ENCODE measurements at places on chromosomes 1 and 21.
A peak's percentile ranks its signal among the peaks of the same experiment; 100 is the strongest.

GRCh38 chr1:45957684-45958083 is 154.3 kb downstream of the MAST2 start:
- DNase-seq = no peak

GRCh38 chr1:9626201-9626608 is 25.3 kb upstream of the PIK3CD start:
- DNase-seq = peak; percentile 83

- DNase-seq = peak; percentile 75
These were observed 44.4 kb upstream of the RABGAP1L start for GRCh38 chr1:174114788-174115448.

DNA sequence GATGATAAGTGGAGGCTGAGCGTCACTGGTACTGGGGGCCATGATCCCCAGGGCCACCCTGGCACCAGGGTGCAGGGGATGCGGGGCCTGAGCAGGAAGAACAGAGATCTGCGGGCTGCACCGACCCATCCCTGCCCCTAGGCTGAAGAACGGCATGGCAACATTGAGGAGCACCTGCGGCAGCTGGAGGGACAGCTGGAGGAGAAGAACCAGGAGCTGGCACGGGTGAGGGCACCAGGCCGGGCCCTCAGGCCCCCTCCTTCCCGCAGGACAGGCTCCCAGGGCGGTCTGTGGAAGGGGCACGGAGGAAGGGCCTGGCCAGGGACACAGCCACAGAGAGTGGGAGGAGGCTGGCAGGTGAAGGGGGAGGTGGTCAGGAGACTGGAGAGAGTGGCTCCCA is 21.8 kb downstream of the PPFIA4 start:
- DNase-seq = no peak

- peak; percentile 78 for DNase-seq
These were observed 765 bp upstream of the VPS45 start for GRCh38 chr1:150066838-150067183.

GRCh38 chr1:216670118-216670883 is 52.9 kb downstream of the ESRRG start:
- DNase-seq = no peak

GRCh38 chr1:161158316-161159010 is 837 bp upstream of the USP21 start:
- DNase-seq = peak; percentile 68

DNA sequence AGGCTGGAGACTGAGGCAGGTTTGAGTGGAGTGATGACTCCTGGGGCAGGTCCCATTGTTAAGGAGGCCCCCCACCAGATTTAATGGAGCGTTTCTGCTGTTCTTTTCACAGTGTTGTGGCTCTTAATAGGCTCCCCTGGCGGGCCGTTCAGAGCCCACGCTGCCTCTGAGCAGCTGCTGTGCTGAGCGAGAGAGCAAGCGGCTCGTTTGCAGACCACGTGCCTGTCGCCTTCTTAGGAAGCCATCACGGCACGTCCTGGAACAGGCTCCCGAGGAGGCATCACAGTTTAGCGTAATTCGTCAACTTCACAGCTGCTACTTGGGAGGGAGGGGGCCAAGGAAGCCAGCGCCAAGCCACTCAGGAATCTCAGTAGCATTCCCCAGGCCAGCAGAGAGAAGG is 70.5 kb upstream of the CTTNBP2NL start:
- no peak for DNase-seq

- DNase-seq = no peak
These were observed 375.7 kb upstream of the B3GALT2 start for GRCh38 chr1:193562121-193562520.

GRCh38 chr1:67190942-67191341 is 24.7 kb downstream of the IL23R start:
- DNase-seq = peak; percentile 59

DNA sequence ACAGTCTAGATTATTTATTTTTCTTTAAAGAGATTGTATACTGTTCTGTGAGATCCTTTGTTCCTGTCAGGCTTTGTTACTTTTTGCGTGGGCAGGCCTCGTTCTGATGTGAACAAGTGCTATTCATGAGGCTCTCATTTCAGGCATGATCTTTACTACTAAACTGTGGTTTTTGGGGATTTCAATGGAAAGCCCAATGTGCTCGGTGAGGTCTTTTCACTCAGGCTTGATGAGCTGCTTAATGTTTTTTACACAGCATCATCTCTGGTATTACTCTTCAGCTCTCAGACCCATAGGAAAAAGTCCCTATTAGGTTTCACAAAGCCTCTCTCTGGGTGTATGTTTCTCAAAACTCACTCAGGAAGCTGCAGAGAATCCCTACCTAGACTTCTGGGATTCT is 419.4 kb downstream of the GPATCH2 start:
- no peak for DNase-seq

- DNase-seq = peak; percentile 79
These were observed 1.1 kb downstream of the BCAR3 start for GRCh38 chr1:93680420-93681100.

DNA sequence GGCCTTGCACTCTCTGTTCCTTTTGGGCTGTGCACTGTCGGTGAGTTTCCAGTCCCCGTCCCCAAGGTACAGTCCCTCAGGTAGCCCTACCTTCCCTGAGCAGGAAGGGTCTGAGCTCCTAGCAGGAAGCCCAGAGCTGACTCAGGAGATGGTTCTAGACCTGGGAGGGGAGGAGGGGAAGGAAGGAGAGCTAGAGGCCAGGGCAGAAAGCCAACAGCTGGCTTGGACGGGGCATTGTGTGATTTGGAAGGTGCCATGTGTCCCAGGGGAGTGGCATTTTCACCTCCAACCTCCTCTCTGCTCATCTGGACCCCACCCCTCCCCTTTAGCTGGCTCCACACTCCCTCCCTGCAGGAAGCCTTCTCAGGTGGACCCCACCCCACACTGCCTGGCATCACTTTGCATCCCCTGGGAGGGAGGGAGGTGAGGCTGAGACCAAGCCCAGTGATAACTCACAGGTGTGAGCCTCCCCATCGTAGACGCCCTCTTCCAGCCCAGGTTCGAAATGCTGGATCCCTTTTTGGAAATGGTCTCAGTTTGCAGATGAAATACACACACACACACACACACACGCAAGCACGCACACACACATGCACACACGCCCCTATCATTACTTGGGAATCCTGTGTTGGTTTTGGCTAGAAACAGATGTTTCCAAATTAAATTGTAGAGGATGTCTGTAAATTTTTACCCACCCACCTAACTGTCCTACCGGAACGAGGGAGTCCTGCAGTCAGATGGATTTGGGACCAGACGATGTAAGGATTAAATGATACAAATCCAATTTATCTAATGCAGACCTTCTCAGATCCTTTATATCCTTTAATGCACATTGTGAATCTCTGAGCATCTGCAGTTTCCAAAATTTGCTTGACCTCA is 19.7 kb upstream of the IFNLR1 start:
- no peak for DNase-seq

- no peak for DNase-seq
These were observed 51.8 kb upstream of the INSL5 start for GRCh38 chr1:66852870-66853269.

DNA sequence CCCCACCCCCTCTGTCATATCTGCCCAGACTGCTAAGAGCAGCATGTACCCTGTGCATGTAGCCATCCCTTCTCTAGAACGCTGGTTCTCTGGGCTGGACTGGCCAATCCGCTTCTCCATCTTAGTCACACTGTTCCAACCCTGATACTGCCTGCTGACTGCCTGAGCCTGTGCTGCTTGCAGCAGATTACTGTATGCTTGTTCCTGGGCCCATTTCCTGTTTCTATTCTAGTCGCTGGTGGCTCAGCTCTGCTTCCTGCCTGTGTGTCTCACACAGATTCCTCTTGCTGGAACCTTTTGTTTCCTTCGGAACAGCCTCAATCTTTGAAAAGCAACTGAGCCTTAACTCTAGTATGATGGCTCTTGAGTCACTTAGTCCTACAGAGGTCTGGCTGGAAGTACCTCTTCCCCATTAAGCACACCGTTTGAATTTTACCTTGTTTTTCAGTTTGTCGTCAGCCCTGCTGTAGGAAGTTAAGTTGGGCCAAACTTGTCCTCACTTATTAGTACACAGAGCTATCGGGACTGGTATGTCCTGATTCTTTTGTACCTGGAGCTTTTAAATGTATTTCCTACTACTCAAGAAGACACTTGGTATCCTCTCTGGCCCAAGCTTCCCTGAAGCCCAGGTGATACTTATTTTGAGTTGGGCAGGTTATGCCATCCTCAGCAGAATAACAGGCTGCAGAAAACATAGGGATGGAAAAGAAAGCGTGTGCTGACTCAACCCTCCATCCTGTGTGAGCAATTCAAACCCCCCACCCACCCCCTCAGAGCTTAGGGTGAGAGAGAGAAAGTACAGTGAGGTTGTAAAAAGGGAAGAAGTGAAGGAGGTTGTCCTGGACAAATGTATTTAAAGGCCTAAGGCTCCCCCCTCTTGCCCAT is 43.4 kb upstream of the PIGV start:
- DNase-seq = peak; percentile 95

- no peak for DNase-seq
These were observed 163.3 kb downstream of the TM2D1 start for GRCh38 chr1:61561666-61562065.

DNA sequence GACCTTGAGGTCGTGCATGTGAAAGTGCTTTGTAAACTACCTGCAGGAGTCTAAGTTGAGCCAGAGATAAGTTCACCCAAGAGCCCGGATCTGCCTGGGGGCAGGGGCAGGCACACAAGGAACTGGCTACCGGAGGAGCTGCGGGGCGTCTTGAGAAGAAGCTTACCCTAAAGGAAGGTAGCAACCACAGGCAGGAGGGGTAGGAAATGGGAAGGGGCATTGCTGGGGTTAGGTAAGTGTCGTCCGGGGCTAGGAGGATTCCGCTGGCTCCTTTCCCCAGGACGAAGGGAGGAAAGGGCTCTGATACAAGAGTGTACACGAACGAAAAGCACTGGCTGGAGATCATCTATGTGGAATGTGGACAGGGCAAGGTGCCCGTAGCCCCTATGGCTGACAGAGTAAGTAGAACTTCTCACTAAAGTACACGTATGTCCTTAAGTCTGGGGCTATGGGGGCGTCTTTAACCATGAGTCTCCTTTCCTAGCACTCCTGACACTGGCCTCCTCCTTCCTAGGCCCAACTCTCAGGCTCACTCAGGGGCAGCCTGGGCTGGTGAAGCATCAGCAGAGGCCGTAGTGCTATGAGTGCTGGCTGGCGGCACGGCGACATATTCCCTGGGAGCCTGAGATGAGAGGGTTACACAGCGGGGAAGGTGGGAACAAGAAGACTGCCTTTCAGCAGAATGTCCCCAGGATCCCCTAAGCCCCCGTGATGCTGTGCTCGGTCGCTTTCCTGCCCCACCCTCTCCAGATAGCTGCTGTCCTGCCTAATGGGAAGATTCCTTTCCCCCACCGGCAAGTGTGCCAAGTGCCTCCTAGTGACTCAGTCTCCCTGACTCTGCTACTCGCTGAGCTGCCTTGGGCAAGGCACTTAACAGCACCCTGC is 9.1 kb upstream of the GALNT2 start:
- DNase-seq = no peak

GRCh38 chr1:164991763-164992314 is 364.7 kb downstream of the LMX1A start:
- DNase-seq = no peak

- no peak for DNase-seq
These were observed 39.8 kb downstream of the WDR4 start for GRCh38 chr21:42839271-42840231.

- no peak for DNase-seq
These were observed 314.1 kb upstream of the USP25 start for GRCh38 chr21:15415541-15416261.

DNA sequence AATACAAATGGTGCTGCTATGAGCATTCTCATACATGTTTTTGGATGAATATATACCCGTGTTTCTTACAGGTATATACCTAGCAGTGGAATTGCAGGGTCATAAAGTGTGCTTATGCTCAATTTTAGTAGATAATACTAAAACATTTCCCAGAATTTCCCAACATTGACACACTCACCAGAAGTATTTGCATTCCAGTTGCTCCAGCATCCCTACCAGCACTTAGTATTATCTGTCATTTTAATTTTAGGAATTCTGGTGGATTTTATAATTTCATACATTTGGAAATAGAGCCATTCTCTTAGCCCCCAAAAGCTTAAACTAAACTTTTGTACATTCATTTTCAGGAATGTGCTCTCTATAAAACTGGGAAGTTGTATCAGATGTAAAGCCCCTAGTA is 67.4 kb upstream of the ZNF326 start:
- no peak for DNase-seq

GRCh38 chr1:39952359-39953110 is 2.4 kb upstream of the MFSD2A start:
- DNase-seq = no peak

- DNase-seq = no peak
These were observed 322.1 kb upstream of the LYPLAL1 start for GRCh38 chr1:218851586-218851985.

GRCh38 chr1:182670032-182670749 is 14.2 kb downstream of the RGS8 start:
- DNase-seq = no peak

GRCh38 chr1:157199421-157199755 is 61.2 kb upstream of the ETV3 start:
- no peak for DNase-seq

DNA sequence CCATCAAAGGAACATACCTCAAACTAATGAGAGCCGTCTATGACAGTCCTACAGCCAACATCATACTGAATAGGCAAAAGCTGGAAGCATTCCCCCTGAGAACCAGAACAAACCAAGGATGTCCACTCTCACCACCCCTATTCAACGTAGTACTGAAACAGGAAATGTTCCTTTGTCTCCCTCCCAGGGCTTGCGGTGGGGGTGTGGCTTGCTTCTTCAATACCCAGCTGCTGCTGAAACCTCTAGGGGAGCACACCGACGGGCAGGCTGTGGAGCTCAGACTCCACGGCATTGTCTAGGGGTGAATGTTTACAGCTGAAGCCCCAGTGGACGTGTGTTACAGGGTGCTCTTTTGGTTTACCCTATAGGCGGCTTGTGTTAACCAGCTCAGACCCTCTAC is 30.5 kb upstream of the B3GALT2 start:
- DNase-seq = no peak

DNA sequence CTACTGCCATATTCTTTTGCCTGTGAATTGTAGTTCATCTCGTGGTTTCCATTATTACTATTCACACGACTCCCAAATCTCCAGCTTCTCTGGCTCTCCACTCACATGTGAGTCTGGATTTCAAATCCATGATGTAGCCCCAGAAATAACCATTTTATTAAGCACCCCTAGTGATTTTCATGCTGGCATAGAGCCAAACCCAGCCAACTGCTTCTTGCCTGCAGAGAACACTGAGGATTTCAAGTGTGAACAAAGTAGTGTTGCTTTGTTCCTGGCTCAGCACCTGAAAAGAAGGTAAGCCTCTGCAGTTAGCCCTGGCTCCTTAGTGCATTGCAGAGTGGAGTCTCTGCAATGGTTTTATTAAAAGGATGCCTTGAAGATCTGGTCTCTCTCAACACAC is 25.9 kb downstream of the UTP25 start:
- DNase-seq = no peak

- DNase-seq = peak; percentile 79
These were observed 39.5 kb downstream of the XCL2 start for GRCh38 chr1:168504064-168504837.

GRCh38 chr1:154430903-154431302 is 25.8 kb downstream of the IL6R start:
- no peak for DNase-seq

All from activated CD4-positive, alpha-beta T cell treated with anti-CD3 and anti-CD28 coated beads, Interleukin-2, amount 10 ng/mL, durations not matched to agents 24 days and 14 days (primary cell).